ENCODE measurements at places on chromosomes 6 and 20. TPM values are rescaled to one million over a fixed set of nuclear protein-coding genes. Genes with fewer than 3 reads are reported as not detected.

Gene MYO6
- total RNA-seq: 3.7 TPM

Gene KCNK5
- total RNA-seq: 1.6 TPM

Gene CHRNA4
- 0.52 TPM for total RNA-seq

Gene TSPO2
- total RNA-seq: 1.0 TPM

Gene RAB44
- not detected for total RNA-seq

Gene CALHM6
- total RNA-seq: 8.9 TPM

Gene PRICKLE4
- 2.6 TPM for total RNA-seq

Gene C20orf202
- total RNA-seq: 0.52 TPM

Gene NOX3
- not detected for total RNA-seq

Gene NKX2-4
- total RNA-seq: not detected

Gene FRK
- total RNA-seq: 1.6 TPM

Gene GABRR1
- 0.52 TPM for total RNA-seq

Gene SPTLC3
- total RNA-seq: 9.9 TPM

Gene MLN
- not detected for total RNA-seq

Gene BNIP5
- total RNA-seq: not detected

Gene TBX18
- 22.4 TPM for total RNA-seq
